ENCODE measurements at places on chromosomes 13 and 19. TPM values are rescaled to one million over a fixed set of nuclear protein-coding genes. Genes with fewer than 3 reads are reported as not detected.
A peak's percentile ranks its signal among the peaks of the same experiment; 100 is the strongest.

DNA sequence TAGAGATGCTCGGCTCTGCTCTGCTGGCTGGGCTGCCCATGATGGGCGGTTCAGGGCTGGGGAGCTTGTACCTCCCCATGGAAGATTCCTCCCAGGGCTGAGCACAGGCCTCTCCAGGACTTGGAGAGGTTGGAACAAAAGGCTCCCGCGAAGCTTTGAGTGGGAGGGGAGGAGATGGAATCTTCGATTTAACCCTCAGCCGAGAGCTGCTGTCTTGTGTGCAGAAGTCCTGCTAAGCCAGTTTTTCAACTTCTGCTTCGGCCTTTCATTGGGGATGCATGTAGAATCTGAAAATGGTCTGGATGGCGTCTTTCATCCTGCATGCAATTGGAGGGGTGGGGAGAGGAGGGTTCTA lies 163.3 kb downstream of the KDM4B start:
- peaks cover 4% of the 10 kb centered on the region for H3K36me3 ChIP-seq
- no peak overlapping the region for H3K4me3 ChIP-seq
- no peak for DNase-seq
- no peak overlapping the region for H3K27ac ChIP-seq
- H3K4me1 ChIP-seq = peaks cover 7% of the 10 kb centered on the region

- H3K4me1 ChIP-seq = no peaks in the 10 kb centered on the region
- peaks cover 47% of the 10 kb centered on the region for H3K36me3 ChIP-seq
- H3K27me3 ChIP-seq = no peaks in the 10 kb centered on the region
- H3K27ac ChIP-seq = no peak overlapping the region
Observed at GRCh38 chr19:48918801-48919247, 14.7 kb upstream of the DHDH start.

PRKCG gene
- total RNA-seq = not detected

- H3K4me3 ChIP-seq = no peak overlapping the region
- no peaks in the 10 kb centered on the region for H3K27me3 ChIP-seq
- H3K36me3 ChIP-seq = peaks cover 4% of the 10 kb centered on the region
- H3K27ac ChIP-seq = no peak overlapping the region
- DNase-seq = no peak
Observed at GRCh38 chr13:42533336-42533591, 40.7 kb upstream of the TNFSF11 start.

RAB20 gene
- 6.9 TPM for total RNA-seq

DNA sequence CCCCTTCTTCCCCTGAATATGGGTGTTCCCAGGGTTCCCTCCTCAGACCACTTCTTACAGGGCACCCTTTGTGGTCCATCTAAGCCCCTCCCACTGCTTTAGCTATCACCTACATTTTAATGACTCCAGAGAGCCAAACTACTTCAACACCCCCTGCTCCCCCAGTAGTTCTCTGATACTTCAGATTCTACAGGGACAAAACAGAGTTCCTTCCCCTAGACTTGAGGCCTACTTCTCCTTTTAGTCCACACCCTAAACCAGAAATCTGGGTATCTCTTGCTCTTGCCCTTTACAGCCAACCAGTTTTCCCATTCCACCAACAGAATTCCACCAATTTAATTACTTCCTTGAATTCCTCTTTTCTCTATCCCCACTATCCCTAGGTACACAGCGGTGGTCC lies 107.2 kb downstream of the KCNRG start:
- H3K27ac ChIP-seq = no peak overlapping the region
- peaks cover 13% of the 10 kb centered on the region for H3K27me3 ChIP-seq
- H3K4me3 ChIP-seq = no peak overlapping the region
- no peak for DNase-seq

GRCh38 chr19:33493401-33494275 lies 28.0 kb downstream of the PEPD start:
- no peak overlapping the region for H3K27ac ChIP-seq
- no peaks in the 10 kb centered on the region for H3K27me3 ChIP-seq
- H3K4me3 ChIP-seq = no peak overlapping the region
- H3K36me3 ChIP-seq = no peaks in the 10 kb centered on the region
- no peak for DNase-seq

UBE2L5 gene
- total RNA-seq = not detected

GRCh38 chr19:14375055-14375581 lies 6.1 kb upstream of the ADGRE5 start:
- DNase-seq = peak; percentile 86
- H3K4me1 ChIP-seq = peaks cover 66% of the 10 kb centered on the region
- peak overlapping the region; percentile 51 for H3K4me3 ChIP-seq
- H3K36me3 ChIP-seq = no peaks in the 10 kb centered on the region
- H3K27me3 ChIP-seq = no peaks in the 10 kb centered on the region
- H3K27ac ChIP-seq = peak overlapping the region; percentile 93

ITGBL1 gene
- not detected for total RNA-seq

DNA sequence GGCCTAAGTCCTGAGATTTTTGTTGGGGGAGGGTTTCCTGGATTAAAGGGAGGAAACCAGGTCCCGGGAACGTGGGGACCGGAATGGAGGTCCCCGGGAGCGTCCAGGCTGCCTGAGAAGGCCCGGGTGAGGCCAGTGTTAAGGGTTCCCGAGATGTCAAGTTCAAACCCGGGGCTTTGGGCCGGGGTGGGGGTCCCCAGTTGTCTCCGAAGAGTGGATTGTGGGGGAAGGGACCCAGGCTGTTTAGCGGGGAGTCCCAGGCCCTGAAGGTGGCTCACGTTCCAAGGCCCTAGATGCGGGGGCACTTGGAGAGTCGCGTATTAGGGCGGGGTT lies 262 bp downstream of the COX7A1 start:
- H3K4me1 ChIP-seq = peaks cover 5% of the 10 kb centered on the region
- DNase-seq = no peak
- no peaks in the 10 kb centered on the region for H3K27me3 ChIP-seq

DNA sequence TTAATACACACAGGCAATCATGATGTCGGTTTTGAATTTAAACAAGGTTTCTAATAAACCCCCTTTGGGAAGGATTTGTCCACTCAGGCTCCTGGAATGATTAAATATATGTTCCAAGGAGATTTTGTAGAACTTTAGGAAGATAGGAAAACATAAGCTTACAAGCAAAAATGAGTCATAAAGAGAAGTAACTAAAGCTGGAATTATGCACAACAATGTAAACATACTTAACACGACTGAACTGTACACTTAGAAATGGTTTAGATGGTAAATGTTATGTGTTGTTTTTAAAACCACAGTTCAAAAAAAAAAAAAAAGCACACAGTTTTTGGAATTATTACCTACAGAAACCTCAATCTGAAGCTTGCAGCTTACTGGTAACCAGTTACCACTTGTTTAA lies 304.4 kb downstream of the NALCN start:
- H3K4me3 ChIP-seq = no peak overlapping the region
- no peak for DNase-seq
- no peaks in the 10 kb centered on the region for H3K36me3 ChIP-seq
- no peak overlapping the region for H3K27ac ChIP-seq
- H3K4me1 ChIP-seq = no peaks in the 10 kb centered on the region
- H3K27me3 ChIP-seq = no peaks in the 10 kb centered on the region

LGALS14 gene
- 0.90 TPM for total RNA-seq

DNA sequence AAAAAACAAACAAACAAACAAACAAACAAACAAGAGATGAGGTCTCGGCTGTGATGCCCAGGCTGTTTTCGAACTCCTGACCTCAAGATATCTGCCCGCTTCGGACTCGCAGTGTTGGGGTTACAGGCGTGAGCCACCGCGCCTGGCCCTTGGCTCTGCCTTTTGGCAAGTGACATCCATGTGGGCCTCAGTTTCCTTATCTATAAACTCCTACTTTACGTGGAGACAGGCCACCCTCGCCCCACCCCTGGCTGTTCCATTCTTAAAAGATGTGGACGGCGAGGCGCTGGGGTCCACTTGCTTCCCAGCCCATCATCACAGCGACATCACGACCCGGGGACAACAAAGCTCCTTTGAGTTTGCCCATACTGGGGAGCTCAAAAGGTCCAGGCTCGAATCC lies 1.7 kb downstream of the TSSK6 start:
- peaks cover 18% of the 10 kb centered on the region for H3K4me1 ChIP-seq
- peaks cover 14% of the 10 kb centered on the region for H3K36me3 ChIP-seq
- peak overlapping the region; percentile 13 for H3K4me3 ChIP-seq
- H3K27me3 ChIP-seq = no peaks in the 10 kb centered on the region
- H3K27ac ChIP-seq = no peak overlapping the region
- DNase-seq = no peak

PNMA8C gene
- not detected for total RNA-seq

DNA sequence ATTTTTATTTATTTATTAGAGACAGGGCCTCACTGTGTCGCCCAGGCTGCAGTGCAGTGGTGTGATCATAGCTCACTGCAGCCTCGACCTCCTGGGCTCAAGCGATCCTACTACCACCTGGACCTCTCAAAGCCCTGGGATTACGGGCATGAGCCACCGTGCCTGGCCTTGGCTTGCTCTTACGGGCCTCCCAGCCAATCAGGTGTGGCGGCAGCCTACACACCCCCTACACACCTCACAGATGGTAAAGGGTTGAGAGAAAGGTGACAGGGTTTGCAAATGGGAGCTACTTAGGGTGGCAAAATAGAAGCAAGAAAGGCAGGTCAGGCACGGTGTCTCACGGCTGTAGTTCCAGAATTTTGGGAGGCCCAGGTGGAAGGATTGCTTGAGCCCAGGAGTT lies 1.0 kb upstream of the ZBTB32 start:
- peaks cover under 1% of the 10 kb centered on the region for H3K36me3 ChIP-seq
- H3K4me1 ChIP-seq = peaks cover 18% of the 10 kb centered on the region
- DNase-seq = no peak
- peak overlapping the region; percentile 90 for H3K4me3 ChIP-seq

APOC4 gene
- not detected for total RNA-seq

CEACAM7 gene
- total RNA-seq = not detected

- no peak for DNase-seq
- H3K27me3 ChIP-seq = peaks cover 36% of the 10 kb centered on the region
- H3K4me1 ChIP-seq = no peaks in the 10 kb centered on the region
- no peak overlapping the region for H3K27ac ChIP-seq
- no peak overlapping the region for H3K4me3 ChIP-seq
- no peaks in the 10 kb centered on the region for H3K36me3 ChIP-seq
Observed at GRCh38 chr19:35419046-35419445, 29.0 kb upstream of the FFAR2 start.

DNA sequence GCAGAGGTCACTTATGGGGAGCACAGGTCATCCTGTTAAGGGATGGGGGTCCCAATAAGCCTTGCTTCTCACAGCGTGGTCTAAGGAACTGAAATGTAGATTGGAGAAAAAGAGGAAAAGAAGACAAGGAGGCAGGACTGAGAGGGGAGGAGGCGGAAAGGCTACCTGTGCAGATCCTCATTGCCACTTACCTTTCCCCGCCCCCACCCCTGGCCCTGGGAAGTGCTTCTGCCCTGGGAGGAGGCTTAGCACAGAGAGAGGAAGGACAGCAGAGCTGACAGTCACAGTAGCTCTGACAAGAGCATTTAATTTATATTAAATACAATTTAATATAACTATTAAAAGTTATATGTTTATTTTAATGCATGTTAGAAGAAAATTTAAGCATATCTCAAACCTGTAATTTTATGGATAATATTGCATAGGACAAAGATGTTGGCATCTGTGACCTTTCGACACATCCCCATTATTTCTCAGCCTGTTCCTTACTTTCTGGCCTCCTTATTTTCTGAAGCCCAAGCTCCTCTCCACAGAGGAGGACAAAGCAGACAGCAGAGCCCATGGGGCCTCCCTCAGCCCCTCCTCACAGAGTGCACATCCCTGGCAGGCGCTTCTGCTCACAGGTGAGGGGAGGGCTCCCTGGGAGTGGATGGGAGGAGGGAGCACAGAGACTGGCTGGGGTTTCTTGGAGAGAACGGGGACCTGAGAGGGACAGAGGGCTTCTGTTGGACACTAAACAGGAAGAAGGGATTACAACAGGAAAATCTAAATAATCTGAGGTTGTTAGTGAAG lies 23.4 kb downstream of the CEACAM21 start:
- H3K27ac ChIP-seq = no peak overlapping the region
- H3K4me3 ChIP-seq = no peak overlapping the region
- no peak for DNase-seq
- no peaks in the 10 kb centered on the region for H3K36me3 ChIP-seq

ZIM2 gene
- total RNA-seq = not detected

- no peak for DNase-seq
- no peaks in the 10 kb centered on the region for H3K4me1 ChIP-seq
- H3K27me3 ChIP-seq = peaks cover 4% of the 10 kb centered on the region
Observed at GRCh38 chr13:98377635-98378378, 199.1 kb downstream of the STK24 start.

DKKL1 gene
- total RNA-seq = not detected

DNA sequence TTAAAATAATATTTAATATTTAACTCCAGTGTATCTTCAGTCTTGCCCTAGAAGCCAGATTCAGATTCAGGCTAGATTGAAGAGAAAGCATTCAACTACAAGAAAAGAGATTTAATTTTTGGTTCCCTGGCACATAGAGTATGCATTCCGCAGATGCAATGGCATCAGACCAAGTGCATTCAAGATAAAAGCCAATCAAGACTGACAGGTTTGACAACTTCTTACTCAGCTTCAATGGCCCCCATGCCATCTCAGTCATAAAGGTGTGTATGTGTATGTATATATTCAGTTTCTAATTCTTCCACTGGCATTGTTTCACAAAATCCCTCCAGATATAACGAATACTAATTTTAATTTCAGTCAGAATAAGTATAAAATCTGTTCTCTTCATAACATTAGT lies 650.8 kb upstream of the GPC6 start:
- DNase-seq = no peak
- H3K27ac ChIP-seq = no peak overlapping the region
- H3K4me3 ChIP-seq = no peak overlapping the region
- H3K36me3 ChIP-seq = no peaks in the 10 kb centered on the region

DNA sequence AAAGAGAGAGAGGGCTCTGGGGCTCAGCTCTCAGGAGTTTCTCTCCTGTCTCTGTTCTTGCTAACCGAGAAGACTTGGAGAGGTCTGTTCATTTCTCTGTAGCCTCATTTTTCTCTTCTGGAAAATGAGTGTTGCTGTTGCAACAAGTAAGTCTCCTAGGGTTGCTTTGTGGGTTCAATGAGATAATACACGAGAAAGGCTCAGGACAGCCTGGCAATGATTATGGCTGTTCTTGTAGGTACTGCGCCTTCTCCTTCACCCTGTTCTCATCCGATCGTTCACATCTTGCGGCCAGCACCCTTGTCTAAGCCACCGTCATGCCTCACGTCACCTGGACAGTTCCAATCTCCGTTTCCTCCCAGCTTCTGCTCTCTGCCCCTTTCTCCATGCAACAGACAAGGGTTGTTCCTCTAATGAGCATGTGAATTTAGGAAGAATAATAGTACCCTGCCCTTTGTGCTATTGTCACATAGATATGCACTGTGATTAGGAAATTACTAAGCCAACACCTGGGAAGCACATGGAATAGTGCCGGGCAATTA lies 4.2 kb downstream of the C5AR1 start:
- no peak overlapping the region for H3K4me3 ChIP-seq
- H3K27ac ChIP-seq = no peak overlapping the region
- H3K27me3 ChIP-seq = peaks cover 17% of the 10 kb centered on the region
- no peaks in the 10 kb centered on the region for H3K36me3 ChIP-seq

- H3K36me3 ChIP-seq = peaks cover 20% of the 10 kb centered on the region
- peaks cover 4% of the 10 kb centered on the region for H3K27me3 ChIP-seq
- peak; percentile 50 for DNase-seq
Observed at GRCh38 chr19:12156223-12157058, at the start of gene ZNF625. Gene ZNF625 (minus strand): TSS chr19:12156734. CDS start chr19:12156558, 176 bp downstream.

ZNF439 gene
- 3.3 TPM for total RNA-seq
